Posterior vena cava (tissue), 2 donors: ENCODE measurements at places on chromosomes 16 and 17.

GRCh38 chr17:14133104-14133503 is 63.8 kb downstream of the COX10 start:
- no peak for DNase-seq

GRCh38 chr17:57938061-57938502 is 17.1 kb downstream of the CUEDC1 start:
- no peak for DNase-seq

GRCh38 chr17:43714465-43715149 is 44.0 kb downstream of the SOST start:
- no peak for DNase-seq

GRCh38 chr16:29849505-29849904 is 13.5 kb downstream of the CDIPT start:
- no peak for DNase-seq
